KG1 (cell line): ENCODE measurements at places on chromosomes 1 and 21.
A peak's percentile ranks its signal among the peaks of the same experiment; 100 is the strongest.

- no peak for DNase-seq
These were observed 237.2 kb downstream of the NPHP4 start for GRCh38 chr1:5754817-5755551.

GRCh38 chr1:40844079-40844478, 18.1 kb downstream of the CITED4 start:
- DNase-seq, result no peak

GRCh38 chr1:155379180-155379579, 58.5 kb downstream of the RUSC1 start:
- DNase-seq, result no peak

GRCh38 chr1:176691251-176692228, 228.6 kb downstream of the PAPPA2 start:
- peak; percentile 18 for DNase-seq

- DNase-seq, result no peak
These were observed 24.7 kb downstream of the CAPN9 start for GRCh38 chr1:230771773-230772354.

DNA sequence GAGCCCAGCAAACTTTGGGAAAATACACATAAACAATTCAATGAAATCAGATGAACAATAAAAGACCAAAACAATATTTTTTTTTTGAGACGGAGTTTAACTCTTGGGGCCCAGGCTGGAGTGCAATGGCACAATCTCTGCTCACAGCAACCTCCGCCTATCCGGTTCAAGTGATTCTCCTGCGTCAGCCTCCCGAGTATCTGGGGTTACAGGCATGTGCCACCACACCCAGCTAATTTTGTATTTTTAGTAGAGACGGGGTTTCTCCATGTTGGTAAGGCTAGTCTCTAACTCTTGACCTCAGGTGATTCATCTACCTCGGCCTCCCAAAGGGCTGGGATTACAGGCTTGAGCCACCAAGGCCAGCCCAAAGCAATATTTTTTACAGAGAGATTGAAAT, 1588.5 kb downstream of the BRINP3 start:
- DNase-seq, result no peak

GRCh38 chr1:234771642-234772344, 161.8 kb upstream of the IRF2BP2 start:
- no peak for DNase-seq

- DNase-seq, result no peak
These were observed 231.9 kb downstream of the SDCCAG8 start for GRCh38 chr1:243487649-243488227.

GRCh38 chr1:224245188-224245587, 62.1 kb downstream of the DEGS1 start:
- no peak for DNase-seq

- no peak for DNase-seq
These were observed 5.6 kb downstream of the ARHGEF16 start for GRCh38 chr1:3459940-3460671.

GRCh38 chr1:94790246-94790645, 29.9 kb upstream of the SLC44A3 start:
- no peak for DNase-seq

GRCh38 chr1:223466151-223466550, 72.9 kb downstream of the CCDC185 start:
- DNase-seq, result no peak

DNA sequence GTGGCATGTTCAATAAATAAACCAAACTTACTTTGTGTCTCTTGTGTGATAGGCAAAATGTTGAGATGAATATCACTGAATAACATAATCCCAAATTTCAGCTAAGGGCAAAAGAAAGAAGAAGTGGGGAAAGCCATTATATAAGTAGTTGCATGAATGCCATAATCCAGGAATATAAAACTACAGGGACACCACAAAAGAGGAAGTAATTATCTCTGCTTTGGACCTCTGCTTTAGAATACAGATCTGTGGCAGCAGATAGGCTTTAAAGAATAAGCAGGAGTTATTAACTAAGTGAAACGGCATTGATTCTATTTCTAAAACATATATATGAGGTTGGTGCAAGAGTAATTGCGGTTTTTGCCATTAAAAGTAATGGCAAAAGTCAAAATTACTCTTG, 288.5 kb upstream of the SNX7 start:
- no peak for DNase-seq

DNA sequence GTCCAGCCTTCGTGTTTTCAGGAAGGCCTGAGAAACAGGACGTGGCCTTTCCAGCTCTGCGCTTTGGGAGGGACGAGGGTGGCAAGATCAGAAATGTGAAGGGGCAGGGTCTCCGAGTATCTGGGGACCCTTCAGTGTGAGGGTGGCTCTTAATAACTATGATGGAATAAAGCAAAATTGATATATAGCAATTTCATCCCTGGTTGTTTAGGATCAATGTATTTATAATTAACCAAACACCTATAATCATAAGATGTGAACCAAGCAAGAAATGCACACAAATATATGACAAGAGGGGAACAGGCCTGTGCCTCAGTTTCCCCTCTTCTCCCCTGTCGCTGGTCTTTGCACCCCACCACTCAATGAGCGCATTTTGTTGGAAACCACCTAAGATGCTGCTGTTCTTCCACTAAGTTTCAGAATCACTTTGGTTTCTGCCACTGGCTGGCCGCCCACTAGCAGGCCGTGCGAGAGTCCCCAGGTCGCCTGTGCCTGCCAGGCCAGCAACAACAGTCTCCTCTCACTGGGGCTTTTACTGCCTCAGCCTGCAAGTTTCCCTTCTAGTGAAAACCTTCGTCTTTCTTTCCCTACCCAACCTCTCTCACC, 36.6 kb downstream of the UBASH3A start:
- no peak for DNase-seq

DNA sequence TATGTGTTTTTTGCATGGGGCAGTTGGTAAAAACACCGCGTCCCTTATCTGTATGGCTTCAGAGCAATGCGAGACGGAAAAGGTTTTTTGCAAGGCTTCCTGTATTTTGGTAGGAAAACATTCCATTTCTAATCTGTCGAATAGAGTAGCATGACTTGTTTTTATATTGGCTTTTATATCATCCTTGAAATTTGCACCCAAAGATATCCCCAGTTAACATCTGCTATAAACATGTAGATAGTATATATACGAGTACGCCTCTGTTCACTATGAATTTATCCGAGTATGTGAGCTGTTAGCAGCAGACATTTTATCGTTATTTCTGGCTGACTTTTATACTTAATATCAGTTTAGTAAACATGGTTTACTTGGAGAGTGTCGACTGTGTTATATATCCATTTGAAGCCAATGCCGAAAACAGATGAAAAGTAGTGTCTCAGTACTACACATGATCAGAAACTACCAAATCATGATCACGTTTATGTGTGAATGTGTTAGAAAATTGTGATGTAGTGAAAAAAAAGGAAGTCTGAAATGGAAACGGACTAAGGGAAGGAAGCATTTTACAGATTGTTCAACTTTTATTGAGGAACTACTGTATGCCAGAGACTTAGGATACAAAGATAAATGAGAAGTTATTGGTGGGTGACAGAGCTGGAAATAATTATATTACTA, 1.0 kb downstream of the LEPR start:
- DNase-seq, result peak; percentile 34

DNA sequence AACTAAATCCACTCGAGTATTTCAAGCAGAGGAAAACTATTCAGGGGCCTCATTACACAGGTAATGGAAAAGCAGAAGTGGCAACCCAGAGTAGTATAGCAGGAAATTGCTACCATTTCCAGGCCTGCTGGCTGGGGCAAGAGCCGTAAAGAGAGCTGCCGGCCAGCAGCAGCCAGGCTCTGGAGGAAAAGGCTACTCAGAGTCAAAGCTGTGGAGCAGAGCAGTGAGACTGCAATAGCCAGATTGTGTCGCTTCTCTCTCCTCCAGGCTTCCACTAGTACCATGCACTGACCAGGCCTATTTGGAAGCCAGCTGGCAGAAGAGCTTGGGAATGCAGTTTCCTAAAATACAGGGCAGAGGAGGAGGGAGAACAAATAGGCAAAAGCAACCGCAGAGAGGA, 155.5 kb downstream of the OMA1 start:
- no peak for DNase-seq

DNA sequence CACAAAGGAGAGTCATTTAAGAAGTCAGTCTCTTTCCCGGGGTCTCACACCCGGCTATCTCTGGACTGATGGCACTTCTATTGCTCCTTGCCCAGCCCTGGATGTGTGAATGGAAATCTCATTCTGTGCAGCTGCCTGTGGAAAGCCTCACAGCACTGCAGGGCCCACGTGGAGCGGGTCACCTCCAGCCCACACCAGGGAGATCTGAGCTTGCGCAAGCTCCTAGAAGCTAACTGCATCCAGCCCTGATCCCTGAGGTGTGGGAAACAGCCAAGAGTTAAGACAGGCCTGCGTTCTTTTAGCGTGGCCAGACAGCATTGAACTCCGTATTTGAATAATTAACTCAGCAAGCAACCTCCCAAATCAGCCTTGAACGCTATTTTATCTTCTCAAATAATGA, 150.5 kb downstream of the LRIG2 start:
- DNase-seq, result no peak

- DNase-seq, result no peak
These were observed 34.8 kb downstream of the CDCP2 start for GRCh38 chr1:54117815-54118563.

DNA sequence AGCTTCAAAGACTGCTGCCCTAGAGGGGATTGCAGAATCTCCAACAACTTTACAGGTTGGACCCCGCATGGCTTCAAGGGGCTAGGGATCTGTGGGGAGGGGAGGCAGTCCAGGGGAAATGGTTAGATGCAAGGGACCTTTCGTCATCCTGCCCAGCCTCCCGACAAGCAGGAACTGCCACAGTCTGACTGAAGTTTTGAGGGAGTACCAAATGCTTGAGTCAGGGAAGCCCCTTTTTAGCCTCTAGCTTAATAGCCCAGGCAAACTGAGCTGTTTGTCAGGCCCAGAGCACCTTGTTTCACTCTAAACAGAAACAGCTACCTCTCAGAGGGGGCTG, 1.1 kb downstream of the TOR3A start:
- no peak for DNase-seq

DNA sequence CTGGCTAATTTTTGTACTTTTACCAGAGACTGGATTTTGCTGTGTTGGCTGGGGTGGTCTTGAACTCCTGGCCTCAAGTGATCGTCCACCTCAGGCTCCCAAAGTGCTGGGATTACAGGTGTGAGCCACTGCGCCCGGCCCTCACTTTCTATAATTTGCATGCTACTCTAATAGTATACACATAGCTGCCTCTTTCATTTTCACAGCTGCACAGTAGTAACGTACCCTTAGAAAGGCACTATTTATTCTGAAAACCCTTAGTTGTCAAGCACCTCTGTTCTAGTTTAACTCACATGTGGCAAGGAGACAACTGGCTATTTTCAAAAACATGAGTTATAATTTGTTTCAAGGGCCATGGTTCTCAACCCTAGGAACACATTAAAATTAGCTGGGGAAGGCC, 17.2 kb downstream of the TPM3 start:
- DNase-seq, result no peak

- DNase-seq, result no peak
These were observed 97.4 kb downstream of the CENPF start for GRCh38 chr1:214700437-214700836.

GRCh38 chr1:161020509-161021164, at the start of gene F11R:
F11R (minus strand) TSS chr1:161021152; CDS start chr1:161021073, 79 bp downstream.
- peak; percentile 63 for DNase-seq

GRCh38 chr21:39972976-39973770, 105.9 kb downstream of the PCP4 start:
- no peak for DNase-seq

DNA sequence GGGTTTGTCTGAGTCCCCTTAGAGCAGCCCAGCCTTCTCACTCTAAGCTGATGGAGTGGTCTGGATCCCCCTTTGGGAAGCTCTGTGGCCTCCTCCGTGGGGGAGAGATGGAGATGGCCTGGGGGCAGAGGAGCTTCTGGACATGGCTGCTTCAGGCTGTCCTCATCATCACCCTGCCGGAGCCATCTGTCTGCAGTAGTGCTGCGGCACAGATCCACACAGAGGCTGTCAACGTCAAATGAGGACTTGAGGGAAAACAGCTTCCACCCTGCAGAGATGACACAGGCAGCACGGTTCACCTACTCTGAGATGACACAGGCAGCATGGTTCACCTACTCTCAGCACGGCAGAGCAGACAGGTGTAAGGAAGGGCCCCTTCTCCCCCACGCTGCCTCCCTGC, 134.3 kb downstream of the IGSF21 start:
- DNase-seq, result no peak

DNA sequence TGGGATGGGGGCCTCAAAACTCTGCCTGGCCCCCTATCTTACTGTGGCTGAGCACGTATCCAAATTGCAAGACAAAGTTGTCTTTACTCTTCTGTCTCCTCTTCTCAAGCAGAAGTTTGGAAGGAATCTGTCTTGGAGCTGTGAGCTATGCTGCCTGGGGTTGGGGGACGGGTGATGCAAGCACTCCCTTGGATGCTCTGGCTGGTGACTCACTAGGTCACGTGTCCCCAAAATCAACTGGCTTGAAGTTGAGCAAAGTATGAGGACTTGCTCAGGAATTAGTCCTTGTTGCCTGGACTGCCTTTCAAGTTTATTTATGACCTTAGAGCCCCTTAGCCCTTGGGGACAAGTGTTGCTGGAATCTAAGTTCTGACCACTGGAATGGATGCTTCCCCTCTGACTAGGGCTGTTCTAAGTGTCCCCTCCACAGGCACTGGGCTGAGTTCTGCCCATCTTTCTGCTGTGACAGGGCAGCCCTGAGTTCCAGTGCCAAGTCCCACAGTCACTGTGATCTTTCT, 269.5 kb downstream of the HHAT start:
- DNase-seq, result no peak

GRCh38 chr1:34842952-34843371, 16.6 kb downstream of the SMIM12 start:
- no peak for DNase-seq

- DNase-seq, result no peak
These were observed 10.9 kb downstream of the GNB1 start for GRCh38 chr1:1879942-1880341.

DNA sequence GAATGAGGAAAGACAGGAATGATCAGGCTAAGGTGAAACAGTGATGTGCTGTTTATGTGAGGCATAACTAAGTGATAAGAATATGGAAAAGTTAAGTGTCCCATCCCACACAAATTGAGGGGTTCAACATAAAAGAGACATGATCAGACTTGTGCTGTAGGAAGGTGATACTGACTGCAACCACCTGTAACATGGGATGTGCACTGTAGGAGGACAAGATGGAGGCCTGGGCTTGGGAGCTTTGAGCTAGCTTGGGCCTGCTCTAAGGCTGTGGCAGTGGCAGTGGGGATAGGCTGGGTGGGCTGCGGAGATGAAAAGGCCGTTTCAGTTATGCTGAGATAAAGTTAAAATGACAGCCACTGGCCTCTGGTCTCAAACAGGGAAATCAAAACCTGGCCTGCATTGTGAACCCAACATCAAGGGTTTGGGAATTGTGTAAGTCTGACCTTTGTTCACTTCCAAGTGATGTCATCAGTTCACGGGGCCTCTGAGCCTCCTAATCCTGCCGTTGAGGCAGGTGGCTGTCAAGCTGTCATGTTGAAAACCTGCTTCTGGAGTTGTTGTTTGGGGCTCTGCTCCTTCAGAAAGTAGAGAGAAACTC, 61.2 kb upstream of the TENT5C start:
- DNase-seq, result no peak

GRCh38 chr1:89999628-90000027, 4.7 kb downstream of the ZNF326 start:
- no peak for DNase-seq

- DNase-seq, result no peak
These were observed 41.4 kb downstream of the ZMYM1 start for GRCh38 chr1:35120458-35121133.
